CD4-positive, alpha-beta T cell treated with Interleukin-21 for 1 hour (primary cell): ENCODE measurements at places on chromosomes 3 and 15.

DNA sequence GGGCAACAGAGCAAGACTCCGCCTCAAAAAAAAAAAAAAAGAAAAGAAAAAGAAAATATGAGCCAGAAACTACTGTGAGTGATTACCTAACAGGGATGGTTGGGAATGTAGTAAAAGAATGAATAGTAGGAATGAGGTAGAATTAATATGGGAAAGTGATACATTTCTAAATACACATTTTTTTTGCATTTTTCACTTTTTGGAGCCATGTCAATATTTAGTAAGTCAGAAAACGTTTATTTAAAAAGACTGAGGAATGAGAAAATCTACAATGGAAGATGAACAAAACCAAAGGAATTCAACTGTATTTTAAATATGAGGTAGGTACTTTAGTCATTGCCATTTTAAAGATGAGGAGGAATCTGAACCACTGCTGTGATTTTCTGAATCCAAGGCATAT, 817.2 kb upstream of the CADM2 start:
- DNase-seq, result no peak

DNA sequence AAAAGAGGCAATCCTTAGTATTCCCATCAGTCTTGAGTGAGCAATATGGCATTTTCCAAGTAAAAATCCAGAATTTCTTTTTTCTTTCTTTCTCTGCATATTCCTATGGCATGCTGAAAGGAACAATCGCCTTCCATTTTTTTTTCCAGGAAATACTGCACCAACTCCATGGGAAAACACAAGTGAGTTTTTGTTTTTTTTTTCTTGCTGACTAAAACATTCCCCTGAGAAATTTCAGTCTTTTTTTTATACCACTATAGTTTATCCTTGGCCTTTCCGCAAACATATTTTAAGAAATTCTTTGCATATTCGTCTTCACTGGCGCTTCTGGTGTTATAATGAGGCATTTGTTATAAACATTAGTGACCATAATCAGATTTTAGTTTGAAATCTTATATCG, 429.6 kb upstream of the MDFIC2 start:
- no peak for DNase-seq

GRCh38 chr15:48144889-48145288, 24.1 kb downstream of the SLC24A5 start:
- DNase-seq, result no peak

DNA sequence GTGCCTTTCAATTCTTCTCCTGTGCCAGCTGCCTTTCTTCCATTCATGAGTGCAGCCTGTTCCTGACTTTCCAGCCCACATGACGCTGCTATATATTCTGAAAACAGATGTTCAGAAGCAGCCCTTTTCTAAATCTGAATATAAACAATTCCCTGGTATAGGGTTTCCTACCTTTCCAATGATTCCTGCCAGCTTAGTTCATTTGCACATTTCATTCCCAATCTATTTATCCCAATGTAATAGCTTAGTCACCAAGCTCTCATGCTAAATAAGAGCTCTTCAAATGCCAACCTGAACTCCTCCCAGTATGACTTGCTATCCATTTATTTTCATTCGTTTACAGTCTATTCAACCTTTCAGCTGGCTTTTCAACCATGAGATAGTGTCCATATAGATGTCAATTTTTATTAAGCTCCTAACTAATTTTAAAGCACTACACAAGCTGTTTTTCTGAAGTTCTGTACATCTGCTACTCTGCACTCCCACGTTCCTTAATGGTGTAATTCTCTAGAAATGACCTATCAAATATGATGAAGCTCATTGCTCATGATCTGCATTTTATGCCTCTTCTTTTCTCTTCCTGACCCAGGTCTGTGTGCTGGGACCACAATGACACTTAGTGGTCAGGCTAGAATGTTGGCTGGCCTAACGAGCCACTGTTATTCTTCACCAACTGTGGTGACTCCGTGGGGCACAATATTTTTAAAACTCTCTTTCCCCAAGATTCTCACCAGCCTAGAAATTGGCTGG, 605.0 kb upstream of the TBL1XR1 start:
- DNase-seq, result no peak

- peak; percentile 9 for DNase-seq
Observed at GRCh38 chr3:100072326-100073048, 41.8 kb downstream of the FILIP1L start.

DNA sequence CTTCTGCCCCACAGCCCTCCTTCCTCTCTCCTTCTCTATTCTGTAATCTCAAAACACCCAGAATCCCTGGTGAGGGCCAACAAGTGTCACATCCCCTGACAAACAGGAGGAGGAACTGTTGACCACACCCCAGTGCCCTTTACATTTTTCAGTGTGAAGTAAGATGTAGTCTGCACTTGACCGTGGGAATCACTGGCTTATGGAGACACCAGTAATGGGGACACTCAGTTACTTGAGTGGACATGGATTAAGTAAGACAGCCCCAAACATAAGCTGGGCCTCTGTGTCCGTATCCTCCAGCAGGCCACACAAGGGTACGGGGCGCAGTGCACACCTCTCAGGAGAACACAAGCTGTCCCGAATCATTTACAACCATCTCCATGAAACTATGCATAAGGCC, 28.4 kb upstream of the LIMD1 start:
- no peak for DNase-seq

DNA sequence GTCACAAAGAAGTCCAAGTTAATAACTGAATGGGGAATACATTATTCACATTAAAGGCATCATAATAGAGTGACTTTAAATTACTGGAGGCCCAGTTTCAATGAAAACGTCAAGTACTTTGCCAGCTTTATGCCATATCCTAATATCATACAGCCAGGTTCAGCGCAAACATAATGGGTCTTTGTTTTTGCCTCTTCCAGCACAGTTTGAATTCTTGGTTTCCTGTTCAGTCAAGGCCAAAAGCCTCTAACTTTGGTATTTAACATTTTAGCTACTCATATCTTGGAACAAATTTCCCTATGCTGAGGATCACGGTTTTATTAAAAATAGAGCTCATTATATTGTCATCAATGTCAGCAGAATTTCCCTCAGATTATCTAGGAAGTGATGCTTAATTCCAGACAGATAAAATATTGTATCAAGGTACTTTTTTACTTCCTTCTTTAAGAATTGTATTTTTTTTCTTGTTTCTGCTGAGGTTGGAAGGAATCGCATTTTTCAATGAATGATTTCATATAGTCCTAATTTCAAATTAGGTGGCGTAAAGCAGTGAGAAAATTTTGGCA, 269.2 kb downstream of the THRB start:
- no peak for DNase-seq

GRCh38 chr15:57767481-57767880, 61.0 kb downstream of the POLR2M start:
- no peak for DNase-seq

DNA sequence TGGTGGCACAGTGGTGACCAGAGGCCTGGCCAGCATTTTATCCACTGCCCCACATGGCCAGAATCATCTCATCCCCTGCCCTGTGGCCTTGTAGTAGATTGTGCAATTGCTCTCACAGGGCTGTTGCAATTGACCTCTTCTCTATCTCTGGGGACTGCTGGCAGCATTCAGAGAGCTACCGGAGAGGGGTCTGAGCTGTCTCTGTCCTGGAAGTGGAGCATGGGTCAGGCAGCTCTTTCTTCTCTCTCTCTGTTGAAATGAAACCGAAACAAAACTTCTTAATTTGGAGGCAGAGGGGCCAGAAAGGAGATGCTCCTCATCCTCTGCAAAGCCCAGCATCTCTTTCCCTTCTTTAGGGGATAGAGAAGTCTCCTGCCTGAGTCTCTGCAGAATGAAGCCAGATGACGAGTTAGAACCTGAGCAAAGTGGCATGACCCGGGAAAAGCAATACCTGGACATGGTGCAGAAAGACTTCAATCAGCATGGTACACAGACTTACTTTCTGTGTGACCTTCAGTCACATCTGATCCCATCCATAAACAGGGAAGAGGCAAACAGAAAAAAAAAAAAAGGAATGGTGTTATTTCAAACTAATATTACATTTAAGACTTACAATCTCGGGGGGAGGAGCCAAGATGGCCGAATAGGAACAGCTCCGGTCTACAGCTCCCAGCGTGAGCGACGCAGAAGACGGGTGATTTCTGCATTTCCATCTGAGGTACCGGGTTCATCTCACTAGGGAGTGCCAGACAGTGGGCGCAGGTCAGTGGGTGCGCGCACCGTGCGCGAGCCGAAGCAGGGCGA, 144.5 kb upstream of the BCL6 start:
- no peak for DNase-seq

- DNase-seq, result no peak
Observed at GRCh38 chr3:85571835-85572234, 613.0 kb downstream of the CADM2 start.

DNA sequence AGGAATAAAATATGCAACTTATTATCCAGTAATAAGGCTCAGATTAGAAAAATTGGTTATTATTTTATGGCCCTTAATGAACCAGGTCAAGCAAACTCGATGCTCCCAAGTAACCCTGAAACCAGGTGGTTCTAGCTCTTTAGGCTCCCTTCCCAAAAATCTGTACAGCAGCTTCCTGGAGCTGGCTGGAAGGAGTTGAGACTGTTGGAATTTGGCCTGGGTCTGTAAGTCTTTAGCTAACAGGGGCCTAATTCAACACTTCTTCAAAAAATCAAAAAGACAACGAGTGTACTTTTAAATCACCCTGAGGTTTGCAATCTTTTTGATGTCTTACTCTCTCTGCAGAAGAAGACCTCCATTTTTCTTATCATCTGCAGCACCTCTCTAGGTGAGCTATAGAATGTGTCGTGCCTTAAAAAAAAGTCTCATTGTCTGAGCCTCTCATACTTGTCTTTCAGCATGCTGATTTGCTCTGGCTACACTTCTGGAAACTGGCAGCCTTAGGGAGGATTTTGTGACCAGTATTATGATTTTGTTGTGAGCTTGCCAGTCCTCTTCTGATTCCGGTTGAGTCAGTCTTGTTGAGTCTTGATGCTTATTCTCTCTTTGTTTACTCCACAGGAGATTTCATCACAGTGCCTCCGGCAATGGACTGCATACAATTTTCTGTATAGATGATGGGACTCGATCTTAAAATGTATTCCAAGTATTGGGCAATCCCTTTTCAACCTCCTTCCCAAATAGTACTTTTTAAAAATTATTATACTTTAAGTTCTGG, 235.0 kb upstream of the KBTBD8 start:
- DNase-seq, result no peak

GRCh38 chr15:66961407-66961884, 104.0 kb upstream of the SMAD3 start:
- no peak for DNase-seq

DNA sequence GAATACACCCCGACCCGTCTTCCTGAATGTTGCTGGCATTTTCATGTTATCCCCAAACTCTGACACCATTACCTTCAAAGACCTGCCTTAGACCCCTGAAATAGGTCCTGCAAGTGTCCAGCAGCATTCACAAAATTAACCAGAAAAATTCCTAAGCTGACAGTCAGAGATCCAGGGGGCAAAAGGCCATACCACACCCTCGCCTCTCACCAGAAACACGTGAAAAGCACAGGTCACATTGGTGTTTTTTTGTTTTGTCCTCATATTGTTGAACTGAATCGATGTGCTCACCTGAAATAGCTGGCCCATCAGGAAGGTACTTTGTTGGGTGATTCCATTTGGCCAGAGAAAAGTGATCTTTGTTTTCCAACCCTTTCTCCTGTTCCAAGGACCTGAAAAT, 113.1 kb upstream of the HES1 start:
- DNase-seq, result no peak

DNA sequence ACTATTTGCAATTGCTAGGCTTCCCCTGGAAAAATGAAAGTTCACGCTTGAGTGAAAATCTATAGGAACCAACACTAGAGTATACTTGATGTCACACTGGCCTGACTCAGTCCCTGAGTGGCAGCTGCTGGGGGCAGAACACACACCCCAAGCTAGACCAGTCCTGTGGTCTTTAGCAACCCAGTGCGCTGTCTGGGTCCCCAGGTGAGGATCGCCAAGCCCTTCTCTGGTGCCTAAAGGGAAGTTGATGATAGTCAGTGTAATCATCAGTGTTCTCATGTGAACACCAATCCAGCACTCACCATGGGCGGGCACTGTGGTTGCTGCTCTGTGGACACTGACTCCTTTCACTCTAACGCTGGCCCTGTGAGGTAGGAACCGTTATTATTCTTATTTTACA, 11.2 kb downstream of the ALDH1A3 start:
- DNase-seq, result no peak

- DNase-seq, result no peak
Observed at GRCh38 chr3:77887611-77888010, 847.7 kb downstream of the ROBO2 start.

DNA sequence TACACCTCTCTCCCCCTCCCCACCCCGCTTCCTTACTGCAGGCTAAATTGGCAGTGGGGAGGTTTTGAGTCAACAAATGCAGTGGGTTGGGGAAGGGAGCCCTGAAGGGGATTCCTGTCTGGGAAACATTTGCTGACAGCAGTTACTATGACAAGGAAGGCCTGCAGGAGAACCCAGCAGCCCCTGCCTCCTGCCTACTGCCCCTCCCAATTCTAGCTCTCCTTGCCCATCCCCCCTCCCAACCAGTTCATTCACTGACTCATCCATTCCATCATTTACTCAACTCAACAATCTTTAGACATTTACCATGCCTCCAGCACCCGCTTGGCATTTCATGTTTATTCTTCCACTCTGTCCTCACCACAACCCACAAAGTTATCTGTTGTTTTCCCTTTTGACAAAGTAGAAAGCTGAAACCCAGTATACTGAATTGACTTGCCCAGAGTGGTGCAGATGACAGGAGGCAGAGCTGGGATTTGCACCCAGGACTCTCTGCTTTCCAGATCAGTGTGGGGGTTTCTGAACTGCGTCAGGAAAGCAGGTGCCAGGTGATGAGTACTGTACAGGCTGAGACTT, 75.0 kb downstream of the MAGEF1 start:
- no peak for DNase-seq

DNA sequence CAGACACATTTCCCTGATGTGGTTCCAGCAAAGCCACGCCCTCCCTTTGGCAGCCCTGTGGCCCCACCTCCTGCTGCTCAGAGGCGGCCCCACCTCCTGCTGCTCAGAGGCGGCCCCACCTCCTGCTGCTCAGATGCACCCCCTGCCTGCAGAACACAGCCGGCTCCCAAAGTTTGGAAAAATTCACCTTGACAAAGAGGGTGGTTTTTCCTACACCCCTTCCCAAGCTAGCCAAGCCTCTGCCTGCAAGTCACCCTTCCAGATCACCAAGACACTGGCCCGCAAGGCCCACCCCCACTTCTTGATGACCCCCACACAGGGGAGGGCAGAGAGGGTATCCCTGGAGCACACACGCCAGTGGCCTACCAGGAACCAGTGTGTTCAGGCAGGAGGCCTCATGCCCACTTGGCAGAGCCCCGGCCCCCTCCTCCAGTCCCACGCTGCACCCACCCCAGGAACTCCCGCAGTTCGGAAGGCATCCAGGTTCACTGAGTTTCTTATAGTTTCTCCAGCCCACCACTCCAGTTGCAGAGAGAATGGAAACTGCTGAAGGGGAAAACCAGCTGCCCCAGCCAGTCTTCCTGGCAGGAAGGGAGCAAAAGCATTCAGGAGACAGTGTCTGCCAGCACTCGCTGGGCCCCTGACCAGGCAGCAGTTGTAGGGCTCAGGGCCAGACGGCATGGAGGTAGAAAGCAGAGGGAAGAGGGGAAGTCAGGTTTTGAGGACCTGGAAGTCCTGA, 2.3 kb upstream of the HAPLN3 start:
- peak; percentile 90 for DNase-seq
